Activated CD4-positive, CD25-positive, alpha-beta regulatory T cell (primary cell): ENCODE measurements at places on chromosomes 16 and 17.

DNA sequence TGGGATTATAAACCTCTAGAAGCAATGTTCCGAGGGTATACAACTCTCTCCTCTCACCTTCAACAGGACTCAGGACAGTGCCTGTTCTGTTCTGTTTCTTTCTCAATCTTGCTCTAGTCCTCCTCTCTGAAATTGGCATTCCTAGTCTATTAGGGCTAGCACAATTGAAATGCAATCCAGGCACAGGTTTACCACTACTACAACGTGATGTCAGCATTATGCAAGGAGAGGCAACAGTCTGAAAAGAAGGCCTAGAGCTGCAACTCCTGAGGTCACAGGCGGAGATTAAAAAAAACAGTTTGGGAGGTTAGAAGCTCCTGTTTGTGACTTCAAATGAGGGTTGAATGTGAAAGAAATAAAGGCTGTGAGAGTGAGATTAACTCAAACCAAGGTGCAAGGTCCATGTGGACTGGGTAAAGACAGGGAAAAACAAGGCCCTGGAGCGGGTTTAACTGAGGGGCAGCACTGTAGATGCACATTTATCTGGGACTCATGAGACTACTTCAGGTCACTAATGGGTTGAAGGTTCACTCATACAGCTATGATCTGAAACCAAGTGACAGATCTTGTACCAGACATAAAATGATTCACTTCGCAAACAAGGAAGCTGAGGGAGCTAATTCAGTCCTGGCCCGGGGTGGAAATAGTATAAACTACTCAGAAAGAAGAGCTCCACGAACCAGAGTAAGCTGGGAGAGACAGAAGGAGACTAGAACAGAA is 16.8 kb downstream of the AMFR start:
- DNase-seq, result no peak

DNA sequence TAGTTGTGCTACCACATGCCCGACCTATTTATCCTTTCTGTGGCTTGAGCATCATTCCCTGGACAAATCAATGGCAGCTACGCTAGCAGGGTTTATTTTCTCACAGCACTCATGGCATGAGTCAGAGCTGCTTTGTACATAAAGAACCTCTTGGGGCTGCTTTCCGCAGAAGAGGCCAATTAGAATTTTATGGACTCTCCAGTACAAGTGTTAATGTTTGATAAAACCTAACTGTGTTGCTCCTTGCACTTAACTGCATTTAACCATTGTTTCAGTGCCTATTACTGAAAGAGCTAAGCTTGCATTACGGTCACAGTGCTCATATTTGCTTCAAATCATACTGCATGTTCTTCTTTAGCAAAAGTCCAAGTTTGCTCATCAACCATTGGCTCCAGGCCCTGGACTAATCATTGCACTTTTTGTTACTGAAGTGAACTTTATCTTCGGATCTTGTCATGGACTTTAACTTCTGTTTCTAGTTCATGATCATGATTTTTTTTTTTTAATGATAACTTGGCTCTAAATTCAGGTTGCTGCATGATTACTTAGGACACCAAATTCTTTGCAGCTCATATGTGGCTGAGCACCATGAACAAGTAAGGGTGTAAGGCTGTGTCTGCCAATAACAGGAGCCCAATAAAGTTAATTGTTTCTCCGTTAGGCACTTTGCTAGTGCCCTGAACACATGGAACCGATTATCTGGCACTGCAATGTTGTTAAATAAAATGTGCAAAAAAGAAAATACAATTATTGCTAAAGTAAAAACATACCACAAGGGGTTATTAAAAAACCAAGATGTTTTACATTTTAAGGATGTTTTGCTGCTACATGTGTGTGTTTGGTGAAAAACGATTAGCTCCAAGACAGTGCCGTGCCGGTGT is 492.2 kb downstream of the KCNJ2 start:
- DNase-seq, result no peak

GRCh38 chr17:34219405-34219804 is 35.7 kb upstream of the CCL2 start:
- no peak for DNase-seq

DNA sequence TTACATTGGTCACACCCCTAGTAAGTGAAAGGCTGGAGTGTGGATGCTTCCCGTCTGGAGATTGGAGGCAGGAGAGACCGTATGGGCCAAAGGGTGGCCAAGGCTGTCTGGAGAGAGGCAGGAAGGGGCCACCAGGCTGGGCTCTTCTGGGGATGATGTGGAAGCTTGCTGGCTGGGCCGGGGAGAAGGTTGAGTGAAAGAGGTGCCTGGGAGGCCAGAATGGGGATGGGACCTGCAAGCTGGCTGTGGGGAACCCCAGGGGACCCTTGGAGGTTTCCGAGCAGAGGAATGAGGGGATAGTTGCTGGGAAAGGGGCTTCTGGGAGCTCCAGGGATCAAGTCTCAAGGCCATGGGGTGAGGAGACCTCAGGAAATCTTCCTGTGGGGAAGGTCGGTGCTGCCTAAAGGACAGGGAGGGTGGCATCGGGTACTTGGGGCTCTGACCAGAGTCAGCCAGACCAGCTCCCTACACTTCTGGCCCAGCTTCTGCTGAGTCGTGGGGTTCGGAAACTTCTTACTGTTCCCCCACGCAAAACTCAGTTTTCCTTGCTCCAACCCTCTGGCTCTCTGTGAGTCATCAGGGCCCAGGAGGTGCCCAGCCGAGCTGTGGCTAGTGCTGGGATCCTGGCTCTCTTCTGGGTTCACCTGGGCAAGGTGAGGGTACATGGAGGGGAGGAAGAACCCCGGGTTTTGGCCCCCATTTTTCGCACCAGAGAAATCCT is 3.1 kb downstream of the MRC2 start:
- DNase-seq, result no peak

DNA sequence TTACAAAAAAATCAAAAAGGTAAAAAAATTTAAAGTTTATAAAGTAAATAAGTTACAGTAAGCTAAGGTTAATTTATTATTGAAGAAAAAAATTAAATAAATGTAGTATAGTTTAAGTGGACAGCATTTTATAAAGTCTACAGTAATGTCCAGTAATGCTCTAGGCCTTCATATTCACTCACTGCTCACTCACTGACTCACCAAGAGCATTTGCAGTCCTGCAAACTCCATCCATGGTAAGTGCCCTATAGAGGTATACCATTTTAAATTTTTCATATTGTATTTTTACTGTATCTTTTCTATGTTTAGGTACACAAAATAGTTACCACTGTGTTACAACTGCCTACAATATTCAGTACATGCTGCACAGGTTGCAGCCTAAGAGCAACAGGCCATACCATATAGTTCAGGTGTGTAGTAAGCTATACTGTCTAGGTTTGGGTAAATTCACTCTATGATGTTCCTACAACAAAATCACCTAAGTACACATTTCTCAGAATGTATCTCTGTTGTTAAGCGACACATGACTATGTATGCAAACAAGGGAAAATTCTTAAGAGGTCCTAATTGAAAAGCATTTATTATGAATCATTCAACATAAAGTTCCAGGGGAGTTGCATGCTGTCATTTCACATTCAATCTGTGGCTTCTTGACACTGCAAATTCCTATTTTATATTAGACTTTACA is 92.3 kb downstream of the SPAG9 start:
- DNase-seq, result no peak

DNA sequence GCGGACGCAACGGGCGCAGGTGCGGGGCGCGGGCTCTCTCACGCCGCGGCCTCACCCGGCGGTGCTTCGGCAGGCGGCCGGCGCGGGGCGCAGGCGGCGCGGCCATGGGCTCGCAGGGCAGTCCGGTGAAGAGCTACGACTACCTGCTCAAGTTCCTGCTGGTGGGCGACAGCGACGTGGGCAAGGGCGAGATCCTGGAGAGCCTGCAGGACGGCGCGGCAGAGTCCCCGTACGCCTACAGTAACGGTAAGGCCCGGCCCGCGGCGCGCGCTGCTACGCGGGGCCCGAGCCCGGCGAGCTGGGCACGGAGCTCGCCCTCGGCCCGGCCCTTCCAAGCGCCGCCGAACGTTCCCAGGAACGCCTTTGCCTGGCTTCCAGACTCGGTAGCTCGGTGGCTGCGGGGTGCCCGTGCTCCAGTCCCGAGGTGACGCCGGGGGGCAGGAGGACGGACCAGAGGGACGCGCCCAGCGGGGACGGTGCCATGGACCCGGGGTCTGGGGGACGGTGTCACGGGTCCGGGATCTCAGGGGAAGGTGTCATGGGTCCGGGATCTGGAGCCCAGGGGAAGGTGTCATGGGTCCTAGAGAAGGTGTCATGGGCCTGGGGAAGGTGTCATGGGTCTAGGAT is 435 bp downstream of the RAB40C start:
- no peak for DNase-seq

DNA sequence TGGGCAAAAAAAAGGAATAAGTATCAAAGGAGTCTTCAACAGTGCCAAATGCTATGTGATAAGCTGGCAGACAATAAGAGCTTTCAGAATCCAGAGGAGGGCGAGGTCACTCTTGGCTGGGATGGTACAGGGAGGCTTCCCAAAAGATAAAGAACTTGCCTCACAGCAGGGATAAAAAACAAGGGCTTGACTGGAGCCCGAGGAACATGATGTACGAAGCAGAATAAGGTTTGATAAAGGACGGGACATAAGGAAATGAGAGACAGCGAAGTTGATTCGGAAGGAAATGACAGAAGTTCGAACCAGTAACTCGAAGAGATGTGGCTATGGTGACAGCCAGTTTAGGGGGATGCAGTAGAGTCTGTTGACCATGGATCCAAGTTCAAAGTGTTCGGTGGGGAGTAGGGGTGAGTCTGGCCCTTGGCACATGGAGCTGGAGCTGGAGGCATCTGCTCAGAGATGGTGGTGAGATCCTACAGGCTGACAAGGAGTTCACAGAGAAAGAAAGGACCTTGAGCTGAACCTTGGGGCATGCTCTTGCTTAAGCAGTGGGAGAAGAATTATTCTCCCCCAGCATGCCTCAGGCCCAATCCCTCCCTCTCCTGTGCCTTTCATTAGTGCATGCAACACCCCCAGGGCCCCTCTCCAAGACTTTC is 137.6 kb upstream of the RCVRN start:
- no peak for DNase-seq

GRCh38 chr16:49855822-49856671 is at the start of gene ZNF423:
ZNF423 (minus strand) TSS chr16:49856112; CDS start chr16:49855774, 338 bp downstream.
- no peak for DNase-seq

DNA sequence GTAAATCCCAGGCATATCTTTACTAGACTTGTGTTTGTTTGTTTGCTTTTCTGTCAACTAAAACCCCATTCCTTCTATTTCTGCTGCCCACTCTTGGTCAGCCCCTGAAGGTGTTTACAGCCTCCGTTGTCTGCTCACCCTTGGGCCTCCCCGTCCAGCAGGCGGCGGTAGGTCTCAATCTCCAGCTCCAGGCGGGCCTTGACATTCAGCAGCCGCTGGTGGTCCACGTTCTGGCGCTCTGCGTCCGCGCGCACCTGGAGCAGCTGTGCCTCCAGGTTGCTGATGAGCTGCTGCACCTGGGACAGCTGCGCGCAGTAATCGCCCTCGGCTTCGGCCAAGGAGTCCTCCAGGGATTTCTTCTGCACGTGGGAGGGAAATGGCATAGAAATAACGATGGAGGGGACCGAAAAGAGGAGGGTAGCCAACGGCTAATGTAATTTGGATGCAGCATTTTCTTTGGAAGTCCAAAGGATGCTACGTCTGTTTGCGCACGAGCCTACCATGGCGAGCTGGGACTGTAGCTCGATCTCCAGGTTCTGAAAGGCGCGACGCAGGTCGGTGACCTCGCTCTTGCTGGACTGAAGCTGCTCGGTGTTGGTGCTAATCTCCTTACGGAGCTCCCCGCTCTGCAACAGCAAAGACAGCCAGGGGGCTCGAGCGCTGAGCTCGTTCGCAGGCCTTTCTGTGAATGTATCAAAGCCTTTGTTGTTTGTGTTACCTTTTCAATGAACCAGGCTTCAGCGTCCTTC is 3.9 kb downstream of the KRT12 start:
- DNase-seq, result no peak

DNA sequence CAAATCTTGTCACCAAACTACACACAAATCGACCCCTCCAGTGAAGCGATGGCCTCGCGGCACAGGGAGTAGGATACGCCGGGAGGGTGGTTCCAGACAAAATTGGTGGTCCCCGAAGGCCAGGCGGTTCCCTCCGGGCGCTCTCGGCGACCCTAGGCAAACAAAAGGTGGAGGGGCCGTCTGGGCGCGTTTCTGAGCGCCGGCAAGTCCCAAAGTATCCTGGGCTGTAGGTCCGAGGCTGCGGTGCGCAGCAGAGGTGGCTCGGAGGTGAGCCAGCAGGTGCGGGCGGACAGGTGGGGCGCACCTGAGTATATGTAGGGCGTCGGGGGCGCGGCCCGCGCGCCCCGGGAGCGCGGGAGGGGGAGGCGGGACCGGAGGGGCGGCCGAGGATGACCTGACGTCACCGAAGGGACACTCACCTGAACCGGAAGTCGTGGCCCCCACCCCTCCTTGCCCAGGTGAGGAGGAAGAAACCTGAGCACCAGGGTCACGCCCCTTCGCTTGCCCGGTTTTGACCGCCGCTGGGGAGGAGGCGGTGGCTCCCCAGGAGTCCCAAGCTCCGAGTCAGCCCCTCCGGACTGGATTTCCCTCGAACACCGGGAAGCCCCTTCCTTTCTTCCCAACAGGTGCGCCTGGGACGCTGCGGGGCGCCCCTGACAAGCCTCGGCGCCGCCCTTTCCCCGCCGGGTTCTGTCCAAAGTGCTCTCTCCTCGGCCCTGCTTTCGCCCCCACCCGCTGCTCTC is at the start of gene CLDN7:
TSS of gene CLDN7 (minus strand) at position 287 of the 743 bp plus-strand sequence. CDS start 435 bp downstream, outside the sequence.
- DNase-seq, result no peak

DNA sequence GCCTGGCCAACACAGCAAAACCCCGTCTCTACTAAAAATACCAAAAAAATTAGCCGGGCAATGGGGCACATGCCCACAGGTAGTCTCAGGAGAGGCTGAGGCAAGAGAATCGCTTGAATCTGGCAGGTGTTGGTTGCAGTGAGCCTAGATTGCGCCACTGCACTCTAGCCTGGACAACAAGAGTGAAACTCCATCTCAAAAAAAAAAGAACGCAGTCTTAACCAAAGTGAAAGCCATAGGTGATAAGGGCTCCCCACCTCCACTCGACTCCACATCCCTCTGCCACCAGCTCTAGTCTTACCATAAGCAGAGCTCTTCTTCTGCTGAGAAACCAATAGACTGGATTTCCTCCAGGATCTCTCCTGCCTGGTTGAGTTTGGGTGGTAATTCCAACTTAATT is 266.0 kb downstream of the PHKB start:
- DNase-seq, result no peak

- no peak for DNase-seq
Measured at GRCh38 chr16:4301177-4301576, 14.7 kb upstream of the GLIS2 start.
